ENCODE measurements at places on chromosomes 3 and 15. TPM values are rescaled to one million over a fixed set of nuclear protein-coding genes. Genes with fewer than 3 reads are reported as not detected.

Gene CHDH
- total RNA-seq, result 67.0 TPM

Gene BNC1
- 0.48 TPM for total RNA-seq

Gene PPP1R14D
- total RNA-seq, result 1.3 TPM

Gene TLR9
- total RNA-seq, result 0.29 TPM

DNA sequence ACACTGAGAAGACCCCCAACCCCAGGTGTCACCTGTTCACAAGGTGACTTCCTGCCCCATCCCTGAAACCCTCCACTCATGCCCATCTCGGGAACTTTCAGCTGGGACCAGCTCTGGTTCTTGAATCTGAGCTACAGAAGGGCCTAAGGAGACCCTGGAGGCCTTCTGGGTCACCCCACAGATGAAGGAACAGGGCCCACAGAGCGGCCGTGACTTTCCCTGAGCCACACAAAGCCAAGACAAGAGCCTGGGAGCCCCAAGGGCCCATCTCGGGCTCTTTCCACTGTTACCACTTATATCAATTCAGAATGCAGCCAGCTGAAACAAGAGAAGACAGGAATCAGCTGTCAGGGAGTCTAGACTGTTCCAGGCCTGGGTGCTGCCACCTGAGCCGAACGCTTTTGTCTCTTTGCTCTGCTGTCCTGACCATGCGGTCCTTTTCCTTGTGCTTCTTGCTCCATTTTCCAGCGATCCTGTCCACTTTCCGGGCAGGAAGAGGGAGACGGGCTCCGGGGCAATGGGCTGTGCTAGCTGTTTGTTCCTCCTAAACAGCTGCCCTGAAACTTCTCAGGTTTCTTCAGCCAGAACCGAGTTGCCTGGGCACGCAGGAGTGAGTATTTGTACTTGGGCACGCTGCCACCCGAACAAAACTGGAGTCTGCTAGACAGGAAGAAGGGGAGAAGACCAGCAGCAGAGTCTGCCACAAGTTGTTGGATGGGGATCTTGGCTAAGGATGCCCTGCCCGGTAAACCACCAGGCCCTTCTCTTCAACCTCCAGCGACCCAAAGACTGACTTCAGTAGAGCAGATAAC, 28.0 kb upstream of the PIGZ start:
- DNase-seq, result no peak

- DNase-seq, result no peak
Observed at GRCh38 chr3:87793337-87793877, 265.4 kb downstream of the CGGBP1 start.

GRCh38 chr15:65583701-65584100, 27.2 kb downstream of the INTS14 start:
- DNase-seq, result no peak

DNA sequence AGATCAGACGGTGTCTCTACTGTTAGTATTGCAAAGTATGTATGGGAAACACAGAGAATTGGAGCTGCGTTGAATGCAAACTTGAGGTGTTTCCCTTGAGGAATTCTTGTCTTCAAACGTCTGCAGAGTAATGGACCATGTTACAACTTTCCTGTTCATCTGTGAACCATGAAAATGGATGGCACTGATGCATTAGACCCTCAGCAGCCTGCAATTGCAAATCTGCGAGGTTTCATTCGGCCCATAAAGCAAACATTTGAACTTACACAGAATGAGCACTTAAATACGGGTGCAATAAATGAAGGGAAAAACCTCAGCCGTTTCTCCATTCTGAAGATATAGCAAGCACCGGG, 49.7 kb downstream of the LRRN1 start:
- DNase-seq, result no peak
